ENCODE measurements at places on chromosomes 16 and 17.
A peak's percentile ranks its signal among the peaks of the same experiment; 100 is the strongest.

- no peak for DNase-seq
These were observed 89.5 kb downstream of the WWP2 start for GRCh38 chr16:69851491-69852240.

DNA sequence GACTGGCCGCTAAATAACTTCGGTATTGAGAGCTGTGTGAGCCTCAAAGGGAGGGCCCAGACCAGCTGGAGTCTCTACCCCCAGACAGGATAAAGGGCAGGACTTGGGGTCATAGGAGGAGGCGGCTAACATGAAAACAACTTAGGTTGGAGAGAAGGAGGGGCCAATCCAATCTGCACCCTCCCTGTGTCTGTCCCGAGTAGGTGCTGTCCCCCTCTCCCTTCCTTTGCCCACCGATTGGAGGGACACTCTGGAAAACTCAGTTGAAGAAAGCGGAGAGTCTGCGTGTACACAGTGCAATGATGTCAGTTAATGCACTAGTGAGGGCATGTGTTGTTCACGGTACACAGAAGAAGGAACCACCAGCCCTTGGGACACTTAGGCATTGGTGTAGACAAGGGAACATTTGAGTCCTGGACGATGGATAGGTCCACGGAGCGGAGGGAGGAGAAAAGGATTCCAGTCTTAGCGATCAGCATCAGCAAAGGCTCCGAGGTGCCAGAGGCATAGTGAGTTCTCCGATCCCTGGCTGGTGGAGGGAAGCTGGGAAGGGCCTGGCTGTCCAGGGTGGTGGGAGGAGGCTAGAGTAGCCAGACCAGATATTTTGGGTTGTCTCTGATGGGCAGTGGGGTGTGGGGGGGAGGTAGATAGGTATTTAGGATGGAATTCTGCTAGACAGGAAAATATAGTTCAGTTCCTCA lies 761 bp downstream of the NOL3 start:
- no peak for DNase-seq

- peak; percentile 72 for DNase-seq
These were observed 606 bp downstream of the THAP11 start for GRCh38 chr16:67842509-67843342.

- DNase-seq = no peak
These were observed 31.5 kb upstream of the SHISA9 start for GRCh38 chr16:12869698-12870427.

- DNase-seq = no peak
These were observed 47.2 kb upstream of the ACSF3 start for GRCh38 chr16:89046491-89046890.

DNA sequence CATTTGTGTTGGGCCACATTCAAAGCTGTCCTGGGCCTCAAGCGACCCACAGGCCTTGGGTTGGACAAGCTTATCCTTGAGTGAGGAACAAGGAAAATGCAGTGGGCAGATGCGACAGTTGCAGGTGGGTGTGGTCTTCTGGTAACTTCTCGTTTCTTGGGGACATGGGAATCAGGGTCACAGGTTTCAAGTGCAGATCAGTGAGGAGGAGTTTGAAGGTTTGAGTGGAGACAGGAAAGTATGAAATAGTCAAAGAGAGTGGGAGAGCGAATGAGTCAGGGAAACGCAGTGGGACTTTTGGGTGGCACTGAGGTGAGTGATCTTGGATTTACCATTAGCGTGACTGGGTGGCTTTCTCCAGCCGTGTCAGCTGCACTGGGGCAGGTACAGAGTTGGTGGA lies 15.4 kb upstream of the CCL22 start:
- no peak for DNase-seq

DNA sequence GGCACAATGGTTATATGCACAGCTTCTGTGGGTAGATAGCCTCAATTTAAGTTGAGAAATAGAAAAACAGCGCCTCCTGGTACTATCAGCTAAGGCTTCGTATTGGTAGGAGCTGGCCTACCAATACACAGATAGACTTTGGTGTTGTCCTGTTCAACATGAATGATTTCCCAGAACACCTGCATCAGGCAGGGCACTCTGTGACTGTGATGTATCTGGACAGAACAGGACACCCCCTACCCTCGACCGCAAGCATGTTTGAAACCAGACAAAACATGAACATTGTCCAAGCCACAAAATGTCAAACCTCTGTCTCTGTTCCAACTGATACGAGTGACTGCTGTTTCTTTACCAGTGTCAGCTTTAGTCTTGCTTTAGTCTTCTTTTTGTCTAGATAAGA lies 144.9 kb downstream of the HAPSTR1 start:
- DNase-seq = no peak

GRCh38 chr17:66290101-66290722 lies 12.2 kb upstream of the PRKCA start:
- no peak for DNase-seq

DNA sequence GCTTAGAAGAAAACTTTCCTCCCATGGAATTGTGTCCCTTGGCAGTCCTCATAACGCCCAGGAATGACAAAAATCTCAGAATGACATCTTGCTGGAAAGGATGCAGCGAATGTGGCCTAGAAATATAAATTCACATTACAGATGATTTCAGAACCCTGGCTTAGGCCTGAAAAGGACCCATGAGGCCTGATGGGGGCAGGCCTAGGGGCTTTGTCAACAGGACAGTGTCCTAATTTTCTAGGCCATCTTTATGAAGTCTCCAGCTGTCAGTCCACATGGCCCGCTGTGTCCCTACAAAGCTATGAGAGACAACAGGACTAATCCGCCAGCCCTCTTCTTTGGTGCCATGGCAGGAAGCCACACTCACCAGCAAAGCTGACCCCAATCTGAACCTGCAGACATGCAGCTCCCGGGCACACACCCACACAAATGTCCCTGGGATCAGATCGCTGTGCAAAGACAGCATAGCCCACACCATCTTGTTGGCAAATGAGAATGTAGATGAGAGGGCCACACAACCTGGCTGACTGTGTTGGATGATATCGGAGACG lies 40.4 kb upstream of the DNAH17 start:
- no peak for DNase-seq

GRCh38 chr17:66625311-66625767 lies 209.6 kb upstream of the CACNG5 start:
- no peak for DNase-seq

- DNase-seq = no peak
These were observed 70.5 kb downstream of the CFDP1 start for GRCh38 chr16:75362846-75363245.

DNA sequence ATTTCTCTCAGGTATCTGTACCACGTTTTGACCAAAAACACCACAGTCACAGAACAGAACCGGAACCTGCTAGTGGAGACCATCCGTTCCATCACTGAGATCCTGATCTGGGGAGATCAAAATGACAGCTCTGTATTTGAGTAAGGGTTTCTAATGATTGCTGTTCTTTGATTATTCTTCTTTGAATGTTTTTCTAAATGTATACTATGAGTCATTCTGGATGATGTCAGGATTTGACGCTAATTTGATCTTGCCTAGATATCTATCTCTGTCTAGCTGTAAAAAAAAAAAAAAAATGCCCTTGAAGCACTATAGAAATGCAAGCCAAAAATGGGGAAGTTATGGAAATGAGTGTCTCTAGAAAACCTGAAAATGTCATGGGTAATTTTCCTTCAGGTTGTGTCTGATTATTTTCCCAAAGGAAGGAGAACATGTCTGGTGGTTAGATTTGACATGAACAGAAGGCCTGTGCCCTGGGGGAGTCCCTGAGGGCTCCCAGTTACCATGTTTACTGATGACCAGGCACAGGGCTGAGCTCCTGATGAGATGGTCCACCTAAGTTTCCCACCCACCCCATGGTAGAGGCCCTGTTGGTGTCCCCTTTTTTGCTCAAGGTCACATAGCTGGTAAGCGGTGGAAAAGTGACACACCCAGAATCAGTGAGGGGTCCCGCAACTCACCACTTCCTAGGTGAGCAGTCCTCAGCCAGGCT lies 13.6 kb downstream of the CLEC16A start:
- DNase-seq = no peak

DNA sequence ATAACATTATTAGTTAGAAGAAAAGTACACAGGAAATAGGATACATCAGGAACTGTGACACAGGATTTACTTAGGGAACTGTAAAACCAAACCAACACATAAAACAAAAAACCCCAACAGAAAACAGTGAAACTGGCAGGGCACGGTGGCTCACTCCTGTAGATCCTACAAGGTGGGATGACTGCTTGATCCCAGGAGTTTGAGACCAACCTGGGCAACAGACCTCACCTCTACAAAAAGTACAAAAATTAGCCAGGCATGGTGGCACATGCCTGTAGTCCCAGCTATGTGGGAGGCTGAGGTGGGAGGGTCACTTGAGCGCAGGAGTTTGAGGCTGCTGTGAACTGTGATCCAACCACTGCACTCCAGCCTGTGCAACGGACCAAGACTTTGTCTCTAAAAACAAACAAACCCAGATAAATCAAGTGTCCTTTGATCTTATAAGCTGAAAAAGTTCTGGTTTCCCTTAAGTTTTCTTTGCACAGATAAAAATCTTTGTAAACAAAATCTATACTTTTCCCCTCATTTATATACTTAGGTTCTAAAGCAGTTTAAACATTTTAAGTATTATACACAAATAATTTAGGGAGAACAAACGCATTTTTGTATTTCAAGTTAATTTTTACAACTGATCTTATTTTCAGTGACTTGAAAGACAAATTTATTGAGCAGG lies 111.5 kb upstream of the TOB1 start:
- no peak for DNase-seq

GRCh38 chr16:86016201-86016965 lies 117.4 kb downstream of the IRF8 start:
- peak; percentile 64 for DNase-seq

DNA sequence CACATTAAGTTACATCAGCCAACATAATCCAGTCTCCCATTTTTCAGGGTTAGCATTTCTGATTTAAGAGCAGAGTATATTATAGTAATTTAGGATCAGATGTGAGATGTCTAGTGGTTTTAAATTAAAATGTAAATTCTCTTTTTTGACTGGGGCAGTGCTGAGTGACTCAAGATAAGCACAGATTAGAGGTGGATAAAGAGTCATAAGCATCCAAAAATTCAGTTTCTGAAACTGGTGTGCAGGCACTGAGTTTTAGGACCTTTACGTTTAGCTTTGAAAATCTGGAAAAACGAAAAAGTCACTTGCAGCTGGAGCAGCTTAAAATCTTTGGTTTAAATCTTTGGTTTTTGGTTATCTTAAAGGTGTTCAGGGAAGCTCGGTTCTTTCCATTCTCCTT lies 190.7 kb downstream of the FTO start:
- DNase-seq = no peak

DNA sequence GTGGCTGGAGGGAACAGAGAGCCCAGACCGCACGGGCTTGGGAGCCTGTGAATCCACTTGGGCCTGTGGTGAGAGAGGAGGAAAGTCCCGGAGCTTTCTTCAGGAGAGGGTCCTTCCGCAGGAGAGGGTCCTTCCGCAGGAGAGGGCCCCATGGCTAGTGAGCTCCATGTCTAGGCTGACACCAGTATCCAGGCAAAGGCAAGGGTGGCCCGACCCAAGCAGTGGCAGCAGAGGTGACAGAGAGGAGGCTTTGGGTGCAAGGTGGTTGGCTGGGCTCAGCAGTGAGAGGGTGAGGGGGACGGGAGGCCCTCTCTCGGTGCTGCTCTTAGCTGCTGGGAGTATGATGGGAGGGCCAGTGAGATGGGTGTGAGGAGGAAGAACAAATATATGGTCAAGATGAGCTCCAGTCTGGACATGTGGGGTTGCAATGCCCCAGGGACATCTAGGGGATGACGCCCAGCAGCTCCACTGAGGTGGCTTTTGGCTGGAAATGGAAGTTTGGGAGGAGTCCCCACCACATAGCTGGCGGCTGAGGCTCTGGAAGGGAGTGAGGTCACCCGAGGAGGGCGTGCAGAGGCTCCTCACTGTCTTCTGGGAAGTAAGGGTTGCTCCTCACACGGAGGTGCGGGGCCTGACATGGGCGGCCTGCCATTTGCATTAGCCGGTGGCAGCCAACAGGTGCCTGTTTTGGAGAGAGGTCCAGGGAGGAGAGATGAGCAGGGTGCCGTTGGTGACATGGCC lies 2.3 kb upstream of the HSD3B7 start:
- no peak for DNase-seq

GRCh38 chr17:72336026-72336803 lies 215.4 kb downstream of the SOX9 start:
- no peak for DNase-seq

- no peak for DNase-seq
These were observed 37.7 kb upstream of the CDH3 start for GRCh38 chr16:68607443-68607842.

DNA sequence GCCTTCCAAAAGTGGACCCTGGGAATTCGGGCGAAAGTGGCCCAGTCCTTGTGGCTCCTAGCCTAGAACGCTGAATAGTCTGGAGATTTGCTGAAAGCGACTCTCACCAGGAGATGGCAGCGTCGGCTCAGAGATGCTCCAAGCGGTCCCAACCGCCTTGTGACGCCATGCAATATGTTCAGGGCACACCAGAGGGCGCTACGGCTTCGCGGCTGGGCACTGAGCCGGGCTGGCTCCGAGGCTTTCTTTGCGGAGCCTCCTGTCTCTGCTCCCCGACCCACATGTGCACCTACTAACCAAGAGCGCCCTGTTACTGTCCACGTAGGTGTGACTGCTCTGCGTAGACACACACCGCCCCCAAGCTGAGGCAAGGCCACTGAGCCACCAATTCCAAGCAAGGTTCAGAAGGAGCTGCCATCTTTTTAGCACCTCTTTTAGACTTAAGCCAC lies 36.9 kb downstream of the SYCE1L start:
- peak; percentile 89 for DNase-seq

GRCh38 chr16:23356941-23357340 lies 54.8 kb downstream of the SCNN1B start:
- DNase-seq = no peak

GRCh38 chr17:73630965-73631595 lies 13.2 kb downstream of the SDK2 start:
- DNase-seq = no peak

- DNase-seq = no peak
These were observed 59.0 kb downstream of the ELAC2 start for GRCh38 chr17:12958786-12959185.

GRCh38 chr17:48258331-48258730 lies 150.8 kb downstream of the SNX11 start:
- DNase-seq = no peak

DNA sequence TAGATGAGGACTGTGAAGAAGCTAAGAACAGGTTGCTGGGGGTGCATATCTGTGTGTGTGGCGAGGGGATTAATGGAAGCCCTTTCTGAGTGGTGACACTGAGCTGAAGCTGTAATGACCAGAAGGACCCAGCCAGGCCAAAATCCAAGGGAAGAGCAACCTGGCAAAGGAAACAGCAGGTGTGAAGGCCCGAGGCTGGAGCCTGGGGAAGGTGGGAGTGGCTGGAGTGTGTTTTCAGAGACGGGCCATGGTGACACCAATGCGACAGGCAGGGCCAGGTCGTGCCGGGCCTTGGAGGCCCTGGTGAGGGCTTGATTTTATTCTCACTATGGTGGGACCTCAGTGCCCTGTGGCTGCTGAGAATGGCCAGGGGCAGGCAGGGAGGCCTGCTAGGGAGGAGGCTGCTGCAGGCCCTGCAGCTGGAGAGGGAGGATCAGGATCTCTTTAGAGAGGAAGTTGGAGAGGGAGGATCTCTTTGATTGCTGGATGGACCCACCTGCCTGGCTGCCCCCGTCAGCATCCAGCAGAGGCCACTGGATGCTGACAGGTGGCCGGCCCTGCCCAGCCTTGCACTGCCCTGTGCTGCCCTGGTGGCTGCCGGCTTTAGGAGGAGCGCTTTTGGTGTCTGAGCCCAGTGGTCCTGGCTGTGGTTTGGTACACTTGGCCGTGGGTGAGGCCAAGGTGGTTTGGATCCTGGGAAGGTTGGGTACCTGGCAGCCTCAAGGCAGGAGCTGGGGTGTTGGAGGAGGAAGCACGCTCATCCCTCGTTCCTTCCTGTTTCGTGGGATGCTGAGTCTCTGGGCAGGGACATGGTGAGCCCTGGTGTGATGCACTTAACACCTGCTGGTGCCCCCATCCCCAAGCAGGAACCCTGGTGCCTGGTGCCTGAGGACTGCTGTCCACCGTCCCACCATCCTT lies 188.3 kb downstream of the SEC14L1 start:
- no peak for DNase-seq

All from CD4-positive, alpha-beta T cell treated with Interleukin-17A for 1 hour (primary cell).